Mesenteric fat pad (tissue), 1 donor: ENCODE measurements at places on chromosomes 1 and 21.

DNA sequence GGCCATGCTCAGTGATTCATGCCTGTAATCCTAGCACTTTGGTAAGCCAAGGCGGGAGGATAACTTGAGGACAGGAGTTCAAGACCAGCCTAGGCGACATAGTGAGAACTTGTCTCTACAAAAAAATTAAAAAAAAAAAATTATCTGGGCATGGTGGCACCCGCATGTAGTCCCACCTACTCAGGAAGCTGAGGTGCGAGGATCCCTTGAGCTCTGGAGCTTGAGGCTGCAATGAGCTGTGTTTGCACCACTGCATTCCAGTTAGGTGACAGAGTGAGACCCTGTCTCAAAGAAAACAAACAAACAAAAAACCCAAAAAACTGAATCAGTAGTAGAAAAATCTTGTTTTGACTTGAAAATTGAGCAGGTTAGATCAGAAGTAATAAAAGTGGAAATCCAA, 67.1 kb upstream of the IPO9 start:
- no peak for DNase-seq

DNA sequence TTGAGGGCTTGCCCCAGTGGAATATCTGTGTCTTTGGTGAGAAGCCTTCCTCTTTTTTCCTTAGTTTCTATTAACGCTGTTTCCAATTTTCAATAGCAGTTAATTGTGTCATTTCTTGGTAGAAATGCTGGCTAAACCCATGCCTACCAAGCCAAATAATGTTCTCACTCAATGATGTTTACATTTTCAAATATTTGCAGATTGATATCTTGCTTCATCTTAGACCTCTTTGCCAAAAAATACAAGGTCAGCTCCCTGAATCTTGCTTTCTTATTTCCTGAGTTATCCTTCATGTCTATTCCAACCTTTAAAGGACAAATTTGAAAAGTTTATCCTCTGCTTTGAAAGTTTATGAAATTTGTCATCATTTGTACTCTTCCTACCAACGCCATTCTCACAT, 5.1 kb downstream of the KCNJ15 start:
- no peak for DNase-seq

- no peak for DNase-seq
Measured at GRCh38 chr1:17440827-17441168, 1.3 kb upstream of the RCC2 start.

- DNase-seq, result no peak
Measured at GRCh38 chr1:10716840-10717239, 79.6 kb downstream of the CASZ1 start.

- no peak for DNase-seq
Measured at GRCh38 chr1:61436016-61436415, 288.9 kb downstream of the TM2D1 start.

- DNase-seq, result no peak
Measured at GRCh38 chr1:47507881-47508701, 70.2 kb downstream of the FOXD2 start.

GRCh38 chr1:207070811-207071210, 17.7 kb downstream of the PFKFB2 start:
- DNase-seq, result no peak

GRCh38 chr1:209844695-209845407, 17.1 kb downstream of the UTP25 start:
- no peak for DNase-seq

DNA sequence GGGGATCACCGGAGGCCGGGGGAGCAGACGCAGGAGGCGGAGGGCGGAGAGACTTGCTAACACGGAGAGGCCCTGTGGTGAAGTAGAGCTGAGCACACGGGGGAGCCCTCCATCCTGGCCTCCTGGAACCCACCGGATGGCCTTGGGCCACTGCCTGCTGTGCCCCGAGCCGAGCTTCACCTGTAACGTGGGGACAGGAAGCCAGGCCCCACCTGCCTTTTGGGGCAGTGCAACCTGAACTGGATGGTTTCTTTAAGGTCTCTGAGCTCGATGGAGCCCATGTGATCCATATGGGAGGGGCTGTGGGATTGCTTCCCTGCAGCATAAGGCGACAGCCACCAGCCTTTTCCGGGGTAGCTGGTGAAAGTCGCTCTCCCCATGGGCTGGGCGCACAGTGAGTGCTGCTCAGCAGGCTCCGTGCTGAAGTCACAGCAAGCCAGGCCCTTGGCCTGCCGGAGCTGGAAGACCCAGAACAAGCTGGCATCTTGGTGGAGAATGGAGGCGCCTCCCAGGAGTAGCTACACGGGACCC, 35.8 kb downstream of the TFF3 start:
- no peak for DNase-seq

DNA sequence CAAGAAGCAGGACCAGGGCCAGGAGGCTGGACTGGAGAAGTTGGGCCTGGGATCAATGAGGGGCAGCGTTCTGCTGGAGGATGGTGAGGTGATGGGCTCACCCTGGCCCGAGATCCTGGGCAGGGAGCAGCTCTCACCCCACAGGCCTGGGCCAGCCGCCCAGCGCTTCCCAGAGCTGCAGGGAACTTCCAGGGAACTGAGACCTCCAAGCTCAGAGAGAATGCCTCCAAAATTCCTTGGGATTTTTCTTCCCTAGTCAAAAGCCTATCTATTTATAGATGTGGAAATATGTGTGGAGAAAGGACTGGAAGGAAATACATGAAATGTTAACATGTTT, 121.2 kb downstream of the SPSB1 start:
- DNase-seq, result no peak

- DNase-seq, result no peak
Measured at GRCh38 chr1:234926264-234926558, 202.4 kb downstream of the TOMM20 start.
